ENCODE measurements at places on chromosomes 4 and X.

- no peak for DNase-seq
Observed at GRCh38 chr4:127793528-127793927, 11.4 kb downstream of the HSPA4L start.

- DNase-seq = peak; percentile 95
Observed at GRCh38 chr4:89469930-89470375, 162.4 kb upstream of the GPRIN3 start.

DNA sequence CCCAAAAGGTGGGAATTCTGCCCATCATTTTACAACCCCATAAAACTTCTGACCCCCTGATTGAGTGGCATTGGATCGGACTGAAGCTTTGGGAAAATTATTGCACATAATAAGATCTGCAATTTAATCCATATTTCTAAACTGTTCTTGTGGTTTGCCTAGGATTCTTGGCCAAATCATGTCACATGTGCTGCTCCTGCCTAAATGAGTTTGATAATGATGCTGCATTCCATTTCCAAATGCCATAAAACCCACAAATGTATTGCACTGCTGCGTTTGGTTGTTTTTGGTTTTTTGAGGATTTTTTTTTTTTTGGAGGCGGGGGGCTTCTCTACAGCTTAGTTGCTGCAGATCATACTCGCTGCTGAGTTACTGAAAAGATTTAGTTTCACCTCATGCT, 153.6 kb downstream of the QDPR start:
- DNase-seq = no peak

DNA sequence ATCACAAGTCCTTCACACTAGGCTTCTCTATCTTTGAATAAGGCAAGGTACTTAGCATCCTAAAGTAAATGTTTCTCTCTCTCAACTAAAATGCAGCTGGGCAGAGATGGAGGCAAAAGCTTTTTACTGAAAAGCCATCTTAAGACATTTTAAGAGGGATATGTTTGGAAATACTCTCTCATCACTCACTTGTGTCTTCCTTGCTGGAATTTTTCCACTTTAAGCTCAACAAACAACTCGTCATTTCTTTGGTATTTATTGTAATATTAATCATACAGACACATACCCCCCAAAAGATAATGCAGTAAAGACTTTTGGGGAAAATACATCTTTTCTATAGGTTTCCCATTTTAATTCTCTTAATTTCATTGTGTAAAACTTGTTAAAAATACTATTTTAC, 16.4 kb downstream of the MBNL3 start:
- DNase-seq = no peak

GRCh38 chr4:113582737-113583136, 178.8 kb downstream of the CAMK2D start:
- DNase-seq = no peak

- peak; percentile 31 for DNase-seq
Observed at GRCh38 chr4:6963139-6963611, 53.5 kb downstream of the TBC1D14 start.

GRCh38 chr4:119525005-119525749, 103.4 kb downstream of the PDE5A start:
- DNase-seq = no peak

GRCh38 chr4:36432586-36432985, 151.2 kb downstream of the DTHD1 start:
- no peak for DNase-seq

- no peak for DNase-seq
Observed at GRCh38 chrX:120752431-120753082, 122.7 kb upstream of the C1GALT1C1 start.

GRCh38 chr4:4659871-4660651, 118.2 kb upstream of the STX18 start:
- DNase-seq = peak; percentile 26

- peak; percentile 3 for DNase-seq
Observed at GRCh38 chr4:10275696-10276095, 159.1 kb upstream of the WDR1 start.

DNA sequence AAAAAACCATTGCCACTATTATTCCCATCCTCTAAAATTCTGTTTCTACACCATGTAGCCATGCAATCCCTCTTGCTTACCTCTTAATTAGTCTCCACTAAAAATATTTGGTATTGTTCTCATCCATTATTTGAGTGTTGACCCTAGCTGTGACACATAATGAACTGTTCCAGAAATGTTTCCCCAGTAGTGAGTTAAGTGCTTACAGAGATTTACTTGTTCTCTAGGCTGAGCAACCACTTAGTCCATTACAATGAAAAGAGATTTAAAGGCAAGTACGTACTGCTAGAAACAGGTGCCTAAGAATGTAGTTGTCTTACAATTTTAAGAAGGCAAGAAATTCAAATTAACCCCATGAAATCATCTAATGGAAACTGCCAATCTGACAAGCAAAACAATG, 112.7 kb upstream of the PTPN13 start:
- DNase-seq = no peak

DNA sequence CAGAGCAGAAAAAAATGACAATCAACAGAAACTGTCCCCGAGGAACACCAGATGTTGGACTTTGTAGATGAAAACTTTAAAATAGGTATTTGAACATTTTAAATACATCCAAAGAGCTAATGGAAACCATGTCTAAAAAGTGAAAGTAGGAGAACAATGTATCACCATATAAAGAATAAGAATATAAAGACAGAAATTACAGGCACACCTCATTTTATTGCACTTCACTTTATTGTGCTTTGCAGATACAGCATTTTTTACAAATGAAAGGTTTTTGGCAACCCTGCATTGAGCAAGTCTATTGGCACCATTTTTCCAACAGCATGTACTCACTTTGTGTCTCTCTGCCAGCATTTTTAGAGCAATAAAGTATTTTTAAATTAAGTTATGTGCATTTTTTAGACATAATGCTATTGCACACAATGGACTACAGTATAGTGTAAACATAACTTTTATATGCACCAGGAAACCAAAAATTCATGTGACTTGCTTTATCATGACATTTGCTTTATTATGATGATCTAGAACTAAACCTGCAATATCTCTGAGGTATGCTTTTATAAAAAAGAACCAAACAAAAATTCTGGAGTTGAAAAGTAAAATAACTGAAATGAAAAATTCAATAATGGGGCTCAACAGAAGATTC, 212.4 kb upstream of the CASK start:
- DNase-seq = no peak

GRCh38 chr4:151314479-151314878, 10.9 kb downstream of the SH3D19 start:
- DNase-seq = no peak

DNA sequence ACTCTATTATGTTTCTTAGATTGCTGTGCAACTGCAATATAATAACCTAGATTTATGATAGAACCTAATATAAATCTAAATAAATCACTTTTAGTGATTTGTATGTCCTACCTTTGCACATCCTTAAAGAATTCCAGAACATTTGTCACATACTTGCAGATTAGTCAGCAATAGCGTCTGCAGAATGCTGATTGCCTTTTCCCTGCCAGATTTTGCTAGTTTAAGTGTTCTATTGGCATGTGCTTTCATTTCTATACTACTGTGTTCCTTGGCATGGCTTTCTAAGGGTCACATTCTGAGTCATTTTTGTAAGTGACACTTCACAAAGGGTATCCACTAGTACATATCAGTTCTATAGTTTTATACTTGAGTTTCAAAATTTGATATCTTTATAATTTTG, 303.1 kb upstream of the GIMD1 start:
- no peak for DNase-seq

GRCh38 chr4:1559896-1560650, 124.0 kb downstream of the FAM53A start:
- no peak for DNase-seq

DNA sequence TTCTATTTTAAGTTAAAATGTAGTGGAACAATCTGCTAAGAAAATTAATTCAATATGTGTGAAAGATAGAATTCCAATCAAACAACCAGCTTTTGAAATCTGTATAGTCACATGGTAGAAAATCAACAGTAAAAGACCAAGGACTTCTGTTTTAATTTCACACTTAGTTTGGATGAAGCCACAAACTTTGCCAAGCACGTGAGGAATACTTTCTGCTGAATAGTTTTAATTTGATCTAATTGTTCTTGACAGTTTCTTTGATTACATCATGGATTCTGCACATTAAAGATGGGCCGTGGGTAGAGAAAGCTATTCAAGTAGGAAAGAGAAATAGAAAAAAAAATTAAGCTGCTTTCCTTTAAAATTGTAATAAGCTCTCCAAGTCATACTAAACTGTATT, 137.9 kb upstream of the FAM241A start:
- DNase-seq = no peak

DNA sequence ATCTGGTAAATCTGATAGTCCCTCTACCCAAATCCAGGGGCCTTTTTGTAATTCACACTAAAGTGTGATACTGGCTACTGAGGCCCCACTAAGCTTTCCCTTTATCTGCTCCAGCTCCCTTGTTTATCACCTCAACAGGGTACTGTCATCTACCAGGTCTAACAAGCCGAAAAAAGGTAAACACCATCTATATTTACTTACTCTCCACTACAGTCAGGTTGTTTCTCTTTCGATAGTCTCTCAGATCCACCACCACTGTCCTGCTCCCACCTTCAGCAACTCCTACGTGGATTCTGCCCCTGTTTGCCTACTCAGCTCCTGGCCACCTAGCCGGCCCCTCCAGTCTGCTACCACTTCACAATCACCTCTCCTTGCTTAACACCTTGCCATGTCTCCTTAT, 3.3 kb downstream of the ITIH6 start:
- DNase-seq = no peak

- DNase-seq = no peak
Observed at GRCh38 chr4:153159016-153159415, 45.2 kb upstream of the TRIM2 start.

- no peak for DNase-seq
Observed at GRCh38 chr4:123342498-123342897, 54.1 kb upstream of the SPRY1 start.

DNA sequence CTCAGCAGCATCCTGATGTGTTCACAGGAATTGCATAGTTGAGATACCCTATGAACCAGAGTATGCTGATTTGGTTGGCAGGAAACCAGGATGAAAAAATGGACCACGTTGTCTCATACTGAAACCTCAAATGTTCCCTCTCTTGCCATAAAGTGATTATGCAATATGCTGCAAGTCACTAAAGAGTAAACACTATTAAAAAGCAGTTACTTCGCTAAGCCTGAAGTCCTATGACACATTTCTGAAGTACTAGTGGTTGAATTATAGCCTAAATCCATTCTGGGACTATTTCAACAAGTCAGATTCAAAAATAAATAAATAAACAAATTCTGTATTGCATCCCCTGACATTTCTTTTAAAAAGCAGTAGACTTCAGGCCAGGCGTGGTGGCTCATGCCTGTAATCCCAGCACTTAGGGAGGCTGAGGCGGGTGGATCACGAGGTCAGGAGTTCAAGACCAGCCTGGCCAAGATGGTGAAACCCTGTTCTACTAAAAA, 106.0 kb upstream of the NAP1L5 start:
- DNase-seq = peak; percentile 35

DNA sequence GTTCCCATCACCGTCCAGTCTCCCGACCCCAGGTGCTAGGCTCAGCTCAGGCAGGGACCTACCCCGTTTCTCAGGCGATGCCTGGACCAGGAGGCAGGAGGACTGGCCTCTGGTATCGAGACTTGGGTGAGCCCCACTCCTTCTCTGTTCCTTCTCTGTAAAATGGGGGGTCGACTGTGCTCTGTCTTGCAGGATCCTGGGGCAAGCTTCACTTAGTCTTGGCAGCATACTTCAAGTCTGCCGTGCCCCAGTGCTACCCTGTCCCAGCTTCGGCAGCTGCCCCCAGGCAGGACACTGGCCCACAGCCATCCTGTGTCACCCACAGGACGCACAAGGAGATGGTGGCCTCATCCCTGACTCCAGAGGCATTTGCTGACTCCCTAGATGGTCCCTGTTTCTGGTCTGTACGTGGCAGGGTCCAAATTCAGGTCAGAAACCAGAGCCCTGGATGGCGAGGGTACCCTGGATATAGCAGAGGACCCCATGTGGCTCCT, 7.0 kb upstream of the HAUS7 start:
- DNase-seq = no peak

DNA sequence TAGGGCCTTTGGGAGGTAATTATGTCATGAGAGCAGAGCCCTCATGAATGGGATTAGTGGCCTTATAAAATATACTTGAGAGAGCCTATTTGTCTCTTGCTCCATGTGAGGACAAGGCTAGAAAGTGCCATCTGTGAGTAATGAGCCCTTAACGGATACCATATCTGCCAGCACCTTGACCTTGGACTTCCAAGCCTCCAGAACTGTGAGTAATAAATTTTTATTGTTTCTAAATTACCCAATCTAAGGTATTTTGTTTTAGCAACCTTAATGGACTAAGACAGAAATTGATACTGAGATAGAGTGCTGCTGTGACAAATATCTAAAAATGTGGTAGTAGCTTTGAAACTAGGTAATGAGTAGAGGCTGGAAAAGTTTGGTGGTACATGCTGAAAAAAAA, 285.0 kb upstream of the DIPK2B start:
- DNase-seq = no peak

- no peak for DNase-seq
Observed at GRCh38 chrX:53674581-53674980, 11.9 kb downstream of the HUWE1 start.

DNA sequence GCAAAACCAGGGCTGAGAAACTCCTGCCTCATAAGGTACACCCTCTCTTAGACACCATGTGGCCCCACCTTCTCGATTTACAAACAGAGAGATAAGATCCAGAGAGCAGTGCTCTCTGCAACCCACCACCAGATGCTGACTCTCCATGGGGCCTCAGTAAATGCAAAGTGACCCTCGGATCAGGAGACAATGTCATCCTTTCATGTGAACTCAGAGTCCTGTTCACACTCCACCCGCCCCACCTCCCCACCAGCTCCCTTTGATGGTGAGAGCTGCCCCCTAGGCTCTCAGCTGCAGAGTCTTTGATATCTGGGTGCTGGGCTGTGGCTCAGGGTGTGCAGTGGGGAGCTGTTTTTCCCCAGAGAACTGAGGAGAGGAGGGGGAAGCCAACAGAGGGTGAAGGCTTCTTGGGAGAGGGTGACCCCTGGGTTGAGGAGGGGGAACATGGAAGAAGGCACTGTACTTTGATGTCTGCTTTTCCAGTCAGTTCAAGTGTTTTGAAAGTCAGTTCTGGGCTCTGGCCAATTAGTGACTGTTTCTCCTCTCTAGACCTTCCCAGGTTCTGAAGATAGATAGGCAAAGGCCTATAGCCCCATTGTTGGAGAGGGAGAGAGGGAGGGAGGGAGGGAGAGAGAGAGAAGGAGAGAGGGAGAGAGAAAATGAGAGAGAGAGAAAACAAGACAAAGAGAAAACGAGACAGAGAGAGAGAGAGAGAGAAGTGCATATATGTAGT, 88.2 kb downstream of the SCD5 start:
- no peak for DNase-seq

GRCh38 chr4:138113819-138114400, 128.2 kb downstream of the SLC7A11 start:
- no peak for DNase-seq

- no peak for DNase-seq
Observed at GRCh38 chr4:179843370-179843769, 2399.8 kb upstream of the TENM3 start.

DNA sequence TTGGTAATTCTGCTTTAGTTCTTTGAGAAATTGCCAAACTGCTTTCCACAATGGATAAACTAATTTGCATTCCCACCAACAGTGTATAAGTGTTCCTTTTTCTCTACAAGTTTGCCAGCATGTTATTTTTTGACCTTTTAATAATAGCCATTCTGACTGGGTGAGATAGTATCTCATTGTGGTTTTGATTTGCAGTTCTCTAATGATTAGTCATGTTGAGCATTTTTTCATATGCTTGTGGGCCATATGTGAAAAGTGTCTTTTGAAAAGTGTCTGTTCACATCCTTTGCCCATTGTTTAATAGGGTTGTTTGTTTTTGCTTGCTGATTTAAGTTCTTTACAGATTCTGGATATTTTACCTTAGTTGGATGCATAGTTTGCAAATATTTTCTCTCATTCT, 25.9 kb downstream of the ENPEP start:
- DNase-seq = no peak

GRCh38 chr4:83046693-83047473, 11.9 kb downstream of the COPS4 start:
- no peak for DNase-seq

All from suppressor macrophage (primary cell).